B cell (primary cell): ENCODE measurements at places on chromosomes 13 and 19. TPM values are rescaled to one million over a fixed set of nuclear protein-coding genes. Genes with fewer than 3 reads are reported as not detected.

Gene TMEM255B
- total RNA-seq, result 5.9 and 8.2 TPM in 2 replicates

Gene SLC15A1
- total RNA-seq, result not detected in 2 replicates

Gene ZNF90
- total RNA-seq, result 14.6 and 15.8 TPM in 2 replicates

Gene DMAC2
- 31.6 and 31.8 TPM in 2 replicates for total RNA-seq

Gene ZNF772
- 26.2 and 27.4 TPM in 2 replicates for total RNA-seq

Gene RNF225
- total RNA-seq, result 0.49 TPM in 1 of 2 replicates, not detected in the other

Gene SLC6A16
- total RNA-seq, result 68.4 and 68.5 TPM in 2 replicates

GRCh38 chr13:105937451-105937850, 598.0 kb downstream of the EFNB2 start:
- DNase-seq, result no peak

DNA sequence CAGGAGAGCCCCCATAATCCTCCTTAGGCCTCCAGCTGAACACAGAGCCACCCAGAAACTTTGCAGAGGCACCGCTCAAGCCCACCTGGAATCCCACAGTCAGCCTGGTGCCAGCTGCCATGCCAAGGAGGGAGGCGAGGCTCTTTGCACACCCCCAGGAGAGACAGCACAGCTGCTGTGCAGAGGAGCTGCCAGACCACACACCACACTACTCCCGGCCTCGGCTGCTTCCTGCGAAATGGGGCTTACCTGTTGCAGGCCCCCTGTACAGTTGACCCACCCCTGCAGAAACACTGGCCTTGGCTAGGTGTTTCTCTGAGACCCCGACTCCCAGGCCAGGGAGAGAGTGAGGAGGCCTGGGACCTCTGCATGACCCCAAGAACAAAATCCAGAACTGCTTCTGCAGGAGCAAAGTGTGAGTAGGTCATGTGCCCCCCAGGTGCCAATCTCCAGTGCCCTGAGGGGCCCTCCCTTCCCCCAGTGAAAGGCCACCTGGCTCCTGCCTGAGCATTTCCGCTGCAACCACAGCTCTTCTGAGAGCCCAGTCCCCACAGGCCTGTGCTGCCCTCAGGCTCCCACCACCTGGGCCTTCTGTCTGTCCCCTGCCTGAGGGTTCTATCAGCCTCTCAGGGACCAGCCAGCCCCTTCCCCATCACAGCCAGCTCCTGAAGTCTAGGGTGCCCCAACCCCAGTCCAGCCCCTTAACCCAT, 580.4 kb downstream of the UQCRFS1 start:
- no peak for DNase-seq

DNA sequence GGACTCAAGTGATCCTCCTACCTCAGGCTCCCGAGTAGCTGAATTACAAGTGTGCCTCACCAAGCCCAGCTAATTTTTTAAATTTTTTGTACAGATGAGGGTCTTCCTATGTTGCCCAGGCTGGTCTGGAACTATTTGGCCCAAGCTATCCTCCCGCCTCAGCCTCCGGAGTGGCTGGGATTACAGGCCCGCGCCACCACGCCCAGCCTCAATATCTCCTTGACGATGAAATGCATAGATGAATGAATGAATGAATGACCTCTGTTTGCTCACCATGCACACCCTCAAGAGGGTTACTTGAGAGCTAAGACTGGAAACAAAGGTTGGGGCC, 14.9 kb upstream of the AP1M2 start:
- DNase-seq, result no peak

DNA sequence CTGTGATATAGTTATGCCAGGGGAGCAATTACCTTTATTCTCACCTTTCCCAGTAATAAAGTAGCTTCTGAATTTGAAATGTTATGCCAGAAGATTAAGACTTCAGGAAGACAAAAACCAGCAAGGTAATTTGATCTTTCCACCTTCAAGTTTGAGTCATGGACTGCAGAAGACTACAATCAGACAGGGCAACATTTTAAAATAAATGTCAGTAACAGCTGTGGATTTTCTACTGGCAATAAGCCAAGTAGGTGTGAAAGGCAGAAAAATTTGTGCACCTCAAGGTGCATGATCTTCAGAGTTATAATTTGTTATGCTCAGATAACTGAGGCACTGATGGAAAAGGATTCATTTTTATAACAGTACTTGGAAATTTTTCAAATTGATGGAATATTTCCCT, 54.9 kb downstream of the SLITRK1 start:
- DNase-seq, result no peak

DNA sequence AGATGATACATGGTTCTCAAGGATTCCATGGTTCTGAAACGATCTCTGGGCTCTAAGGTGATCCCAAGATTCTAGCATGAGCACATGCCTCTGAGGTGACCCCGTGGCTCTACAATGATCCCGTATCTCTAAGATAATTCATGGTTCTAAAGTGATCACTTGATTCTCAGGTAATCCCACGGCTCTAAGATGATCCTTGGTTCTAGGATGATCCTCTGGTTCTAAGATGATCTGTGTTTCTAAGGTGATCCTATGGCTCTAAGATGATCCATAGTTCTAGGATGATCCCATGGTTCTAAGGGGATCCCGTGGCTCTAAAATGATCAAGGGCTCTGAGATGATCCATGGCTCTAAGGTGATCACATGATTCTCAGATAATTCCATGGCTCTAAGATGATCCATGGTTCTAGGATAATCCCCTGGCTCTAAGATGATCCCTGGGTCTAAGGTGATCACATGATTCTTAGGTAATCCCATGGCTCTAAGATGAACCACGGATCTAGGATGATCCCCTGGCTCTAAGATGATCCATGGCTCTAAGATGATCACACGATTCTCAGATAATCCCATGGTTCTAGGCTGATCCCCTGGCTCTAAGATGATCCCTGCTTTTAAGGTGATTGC, 21.3 kb downstream of the NUMBL start:
- DNase-seq, result no peak

DNA sequence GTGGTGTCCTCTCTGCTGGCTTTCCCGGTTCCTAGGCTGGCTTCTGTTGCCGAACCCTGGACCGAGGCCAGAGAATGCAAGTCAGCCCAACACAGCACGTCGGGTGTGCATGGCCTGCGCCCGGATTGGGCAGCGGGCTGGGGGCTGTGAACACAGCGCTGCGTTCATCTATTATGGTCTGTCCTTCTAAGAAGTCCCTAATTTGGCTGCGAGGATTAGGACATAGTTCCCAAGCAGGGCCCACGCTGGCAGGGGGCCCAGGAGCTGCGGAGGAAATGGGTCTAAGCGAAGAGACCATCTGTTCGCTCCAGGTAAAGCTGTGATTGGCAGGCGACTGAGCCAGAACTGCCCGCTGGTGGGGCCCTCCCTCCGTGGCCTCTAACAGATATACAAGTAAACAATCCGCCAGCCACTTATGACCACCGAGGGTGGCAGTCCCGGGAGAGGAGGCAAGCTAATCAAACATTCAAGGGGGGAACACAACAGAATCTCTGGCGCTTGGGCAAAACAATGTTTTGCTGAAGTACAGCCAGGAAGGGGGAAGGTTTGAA, 6.0 kb downstream of the SYCE2 start:
- DNase-seq, result no peak

DNA sequence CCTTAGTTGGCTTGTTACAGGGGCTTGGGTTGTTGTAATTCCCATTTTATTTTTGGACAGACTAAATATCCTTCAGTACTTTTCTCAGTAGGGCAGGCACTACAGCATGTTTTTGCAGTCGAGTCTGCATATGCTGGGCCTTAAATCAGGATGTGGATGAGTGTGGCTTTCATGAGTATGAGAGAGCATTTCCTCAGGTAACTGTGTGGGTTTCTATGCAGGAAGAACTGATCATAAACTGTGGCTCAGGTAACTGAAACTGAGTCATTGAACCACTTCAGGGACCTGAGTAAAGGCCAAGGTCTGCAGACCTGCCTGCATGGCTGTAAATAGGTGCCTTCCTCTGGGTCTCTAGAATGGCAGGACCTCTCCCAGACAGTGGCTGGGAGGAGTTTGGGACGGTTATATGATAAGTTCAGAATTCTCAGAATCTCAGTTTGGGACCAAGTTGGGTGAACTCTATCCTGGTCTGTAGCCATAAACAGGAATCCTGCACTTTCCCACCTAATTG, 112.1 kb downstream of the ZNF737 start:
- DNase-seq, result no peak

- no peak for DNase-seq
These were observed 33.4 kb downstream of the MBNL2 start for GRCh38 chr13:97255515-97256021.

GRCh38 chr13:67094952-67095351, 135.2 kb downstream of the PCDH9 start:
- no peak for DNase-seq

DNA sequence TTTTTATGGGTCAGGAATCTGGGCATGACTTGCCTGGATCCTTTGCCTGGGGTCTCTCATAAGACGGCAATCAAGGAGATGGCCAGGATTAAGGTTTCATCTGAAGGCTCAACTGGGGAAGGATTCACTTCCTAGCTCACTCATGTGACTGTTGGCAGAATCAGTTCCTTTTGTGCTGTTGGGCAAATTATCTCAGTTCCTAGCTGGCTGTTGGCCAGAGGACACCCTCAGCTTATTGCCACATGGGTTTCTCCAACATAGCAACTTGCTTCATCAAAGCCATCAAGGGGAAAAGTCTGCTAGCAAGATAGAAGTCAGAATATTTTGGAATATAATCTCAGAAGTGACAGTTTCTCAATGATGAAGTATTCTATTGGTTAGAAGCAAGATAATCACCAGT, 12.2 kb upstream of the EVI5L start:
- DNase-seq, result no peak

DNA sequence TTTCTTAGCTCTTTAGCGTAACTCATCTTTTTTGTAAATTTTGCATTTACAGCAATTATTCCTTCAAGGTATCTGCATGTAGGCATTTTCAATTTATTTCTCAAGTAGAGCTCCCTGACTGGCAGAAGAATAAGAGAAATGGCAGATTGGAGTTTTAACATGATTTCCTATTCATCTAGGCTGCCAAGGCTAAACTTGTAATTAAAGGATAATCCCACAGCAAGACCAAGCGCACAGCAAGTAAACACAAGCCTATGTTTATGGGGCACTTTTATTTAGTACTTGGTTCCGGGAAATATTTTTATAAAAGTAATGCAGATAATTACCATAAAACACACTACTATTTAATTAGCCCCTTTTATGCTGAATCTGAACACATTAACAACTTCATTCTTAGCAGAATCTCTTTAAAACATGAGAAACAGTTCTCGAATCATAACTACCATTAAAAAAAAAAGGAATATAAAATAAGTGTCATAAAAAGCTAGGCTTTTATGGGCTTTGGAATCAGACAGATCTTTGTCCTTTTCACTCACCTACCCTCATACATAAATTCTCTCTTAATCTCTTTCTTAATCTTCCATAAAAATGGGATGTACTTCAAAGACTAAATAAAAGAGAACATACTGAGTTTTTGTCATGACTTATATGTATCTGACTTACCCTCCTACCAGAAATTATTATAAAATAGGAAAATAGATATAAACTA, 961.6 kb upstream of the MIR17HG start:
- DNase-seq, result no peak

GRCh38 chr13:71515744-71516038, 351.3 kb downstream of the DACH1 start:
- no peak for DNase-seq

DNA sequence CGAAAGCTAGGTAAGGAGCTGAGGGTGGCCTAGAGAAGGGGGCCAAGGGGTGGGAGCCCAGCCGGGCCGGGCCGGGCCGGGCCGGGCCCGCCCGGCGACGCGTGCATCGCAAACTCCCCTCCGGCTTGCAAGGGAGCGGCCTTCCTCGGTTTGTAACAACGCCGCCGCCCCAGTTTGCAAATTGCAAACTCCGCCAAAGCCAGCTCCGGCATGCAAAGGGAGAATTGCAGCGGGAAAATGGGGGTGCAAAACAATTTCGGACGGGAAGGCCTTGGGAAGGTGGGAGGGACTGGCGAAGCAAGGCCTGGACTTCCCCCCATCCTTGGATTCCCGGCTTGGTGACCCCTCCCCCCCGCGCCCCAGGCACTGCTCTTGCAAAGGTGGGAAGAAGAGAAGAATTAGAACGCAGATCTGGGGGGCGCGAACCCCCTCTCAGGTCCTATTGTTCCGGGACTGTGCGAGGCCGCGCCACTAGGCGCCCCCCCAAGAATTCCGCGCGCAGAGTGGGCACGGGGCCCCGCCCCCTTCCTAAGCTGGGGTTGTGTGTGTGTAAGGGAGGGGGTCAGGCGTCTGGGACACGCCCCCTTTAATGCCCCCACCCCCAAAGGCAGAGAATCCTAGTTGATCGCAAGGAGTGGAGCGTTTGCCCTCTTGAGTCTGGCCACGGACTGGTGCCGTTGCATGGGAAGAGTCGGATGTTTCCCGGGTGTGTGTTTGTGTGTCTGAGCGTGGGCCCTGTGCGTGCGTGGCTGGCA, 926 bp downstream of the PRR12 start:
- DNase-seq, result peak; percentile 70

DNA sequence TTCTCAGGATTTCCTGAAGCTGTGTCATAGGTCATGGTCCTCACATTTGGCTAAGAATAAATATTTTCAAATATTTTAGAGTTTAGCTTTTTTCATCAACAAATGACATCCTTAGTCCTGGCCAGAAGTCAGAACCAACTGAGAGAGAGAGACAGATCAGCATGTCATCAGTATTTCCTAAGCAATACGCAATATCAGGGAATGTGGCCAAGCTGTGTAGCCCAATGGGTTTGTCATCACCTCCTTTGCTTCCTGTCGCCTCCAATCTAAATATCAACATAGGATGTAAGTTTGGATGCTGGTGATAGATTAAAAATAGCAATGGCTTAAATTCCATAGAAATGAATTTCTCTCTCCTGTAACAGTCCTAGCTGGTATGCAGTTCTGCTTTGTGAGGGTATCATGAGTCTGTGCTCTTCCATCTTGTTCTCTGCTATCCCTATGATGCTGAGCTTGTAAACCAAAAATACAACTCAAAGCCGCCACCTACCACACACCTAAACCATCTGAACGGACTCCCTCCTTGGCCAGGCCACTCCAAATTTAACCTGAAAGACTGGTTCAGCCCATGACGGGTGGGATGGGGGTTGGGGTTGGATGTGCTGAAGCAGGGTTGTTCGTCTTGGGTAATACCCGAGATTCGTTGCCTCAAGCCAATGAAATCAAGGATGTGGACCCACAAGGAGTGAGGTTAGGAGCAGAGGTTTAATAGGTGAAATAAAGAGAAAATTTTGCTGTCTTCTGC, 10.0 kb upstream of the IGSF23 start:
- DNase-seq, result no peak

GRCh38 chr13:90246687-90247345, 1100.7 kb upstream of the MIR17HG start:
- no peak for DNase-seq

DNA sequence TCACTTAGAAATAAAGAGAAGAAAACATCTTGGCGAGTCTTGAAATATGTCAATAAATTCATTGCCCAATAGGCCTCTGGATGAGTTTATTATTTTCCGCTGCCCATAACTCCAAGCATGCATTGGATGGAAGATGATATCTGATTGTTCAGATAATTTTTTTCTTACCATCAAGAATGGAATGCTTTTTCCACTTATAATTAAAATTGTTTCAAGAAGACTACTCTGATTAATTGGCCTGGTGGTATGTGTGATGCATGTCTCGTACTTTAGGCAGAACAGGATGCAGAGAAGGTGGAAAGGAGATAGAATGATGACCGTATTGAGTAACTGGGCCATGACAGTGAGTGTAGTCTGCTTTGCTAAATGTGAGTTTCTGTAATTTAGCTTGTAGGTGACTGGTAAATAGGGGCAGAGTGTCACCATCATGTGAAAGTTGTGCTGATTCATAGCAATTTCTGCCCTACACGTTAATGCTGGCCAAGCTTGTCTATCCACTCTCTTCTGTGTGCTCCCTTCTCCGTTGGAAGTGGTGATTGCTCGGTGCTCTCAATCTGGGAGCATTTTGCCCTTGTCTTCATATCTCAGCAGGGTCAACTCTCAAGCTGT, 13.5 kb upstream of the SPATA13 start:
- no peak for DNase-seq
